ENCODE measurements at places on chromosomes 7 and 10.

DNA sequence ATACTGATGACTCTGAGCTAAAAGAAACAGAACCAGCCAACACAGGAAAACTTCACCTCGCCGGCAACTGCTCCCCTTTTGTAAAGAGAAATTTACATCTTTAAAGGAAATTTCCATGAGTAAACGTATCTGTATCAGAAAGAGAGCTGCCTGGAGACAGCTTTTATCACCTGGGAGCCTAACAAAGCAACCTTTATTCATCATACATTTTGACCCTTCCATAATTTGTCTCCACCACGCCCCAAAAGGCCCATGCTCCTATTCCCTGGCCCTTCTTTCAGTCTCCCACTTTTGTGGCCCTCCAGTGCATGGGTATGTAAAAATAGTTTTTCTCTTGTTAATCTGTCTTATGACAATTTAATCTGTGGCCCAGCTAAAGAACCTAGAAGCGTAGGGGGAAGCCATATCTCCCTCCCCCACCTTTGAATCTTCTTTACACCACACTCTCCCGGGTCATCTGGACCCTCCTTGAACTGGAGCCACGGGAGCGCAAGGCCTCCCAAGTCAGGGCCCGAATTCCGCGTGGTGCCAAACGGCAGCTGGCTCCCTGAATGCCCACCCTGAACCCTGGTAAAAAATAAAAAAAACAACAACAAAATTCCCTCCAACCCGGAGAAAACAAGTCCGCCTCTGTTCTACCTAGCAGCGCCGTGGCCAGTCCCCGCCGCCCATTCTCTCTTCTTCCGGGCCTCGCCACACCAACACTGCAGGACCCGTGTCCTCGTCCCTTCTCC, 15.4 kb upstream of the FKBP9 start:
- DNase-seq: no peak

- DNase-seq: no peak
Observed at GRCh38 chr7:14806891-14807290, 95.7 kb downstream of the DGKB start.

DNA sequence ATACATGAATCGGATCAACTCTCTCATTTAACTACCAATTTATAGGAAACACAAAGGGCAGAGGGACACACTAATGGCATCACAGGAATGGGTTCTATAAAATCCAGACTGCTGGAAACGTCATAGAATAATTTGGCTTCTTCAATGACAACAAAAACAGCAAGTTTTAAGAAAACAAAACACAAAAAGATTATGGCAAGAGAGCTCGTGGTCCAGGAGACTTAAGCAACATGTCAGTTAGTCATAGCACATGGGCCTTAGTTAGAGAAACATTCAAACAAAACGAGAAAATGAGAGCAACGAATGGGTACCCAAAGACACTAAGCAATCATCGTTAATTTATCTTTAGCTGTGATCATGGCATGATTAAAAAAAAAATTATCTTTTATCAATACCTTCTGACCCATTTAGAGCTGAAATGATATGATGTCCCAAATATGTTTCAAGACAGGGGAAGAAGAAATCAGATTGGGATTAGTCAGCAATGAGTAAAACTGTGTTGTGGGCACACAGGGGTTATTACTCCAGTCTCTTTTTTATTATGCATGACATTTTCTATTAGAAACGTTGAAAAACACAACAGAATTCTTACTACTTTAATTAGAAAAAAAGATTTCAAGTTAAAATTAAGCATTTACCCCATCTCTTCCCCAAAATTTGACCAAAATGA, 28.3 kb downstream of the NCAPG2 start:
- DNase-seq: no peak

- no peak for DNase-seq
Observed at GRCh38 chr10:6518791-6519429, 61.2 kb downstream of the PRKCQ start.

GRCh38 chr7:155277385-155277994, 20.2 kb upstream of the INSIG1 start:
- no peak for DNase-seq

DNA sequence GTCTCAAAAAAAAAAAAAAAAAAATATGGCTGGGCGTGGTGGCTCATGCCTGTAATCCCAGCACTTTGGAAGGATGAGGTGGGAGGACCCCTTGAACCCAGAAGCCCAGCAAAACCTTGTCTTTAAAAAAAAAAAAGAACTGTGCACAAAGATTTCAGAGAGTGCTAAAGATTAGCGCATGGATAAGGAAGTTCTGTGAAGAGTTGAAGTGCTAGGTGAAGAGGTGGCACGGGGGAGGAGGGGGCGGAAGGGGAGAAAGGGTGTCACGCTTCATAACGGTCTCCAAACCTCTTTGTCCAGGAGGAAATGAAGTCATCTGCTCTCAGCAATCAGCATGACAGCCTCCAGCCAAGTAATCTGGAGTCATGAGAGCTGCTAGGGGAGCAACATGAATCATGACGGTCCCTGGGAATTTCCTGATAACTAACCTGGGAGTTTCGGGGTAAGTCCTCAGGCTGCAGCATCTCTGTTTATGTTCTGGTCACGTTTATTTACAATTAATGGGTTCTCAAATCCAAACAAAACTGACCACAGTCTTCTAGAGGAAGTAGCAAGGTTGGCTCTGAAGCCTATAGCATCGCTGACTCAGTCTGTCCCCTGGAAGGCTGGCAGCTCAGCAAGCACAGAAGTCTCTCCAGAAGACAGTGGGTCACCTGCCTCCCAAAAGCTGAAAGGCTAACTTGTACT, 1.9 kb upstream of the PLAU start:
- peak; percentile 91 for DNase-seq

- DNase-seq: no peak
Observed at GRCh38 chr10:7225133-7225532, 185.7 kb downstream of the SFMBT2 start.

DNA sequence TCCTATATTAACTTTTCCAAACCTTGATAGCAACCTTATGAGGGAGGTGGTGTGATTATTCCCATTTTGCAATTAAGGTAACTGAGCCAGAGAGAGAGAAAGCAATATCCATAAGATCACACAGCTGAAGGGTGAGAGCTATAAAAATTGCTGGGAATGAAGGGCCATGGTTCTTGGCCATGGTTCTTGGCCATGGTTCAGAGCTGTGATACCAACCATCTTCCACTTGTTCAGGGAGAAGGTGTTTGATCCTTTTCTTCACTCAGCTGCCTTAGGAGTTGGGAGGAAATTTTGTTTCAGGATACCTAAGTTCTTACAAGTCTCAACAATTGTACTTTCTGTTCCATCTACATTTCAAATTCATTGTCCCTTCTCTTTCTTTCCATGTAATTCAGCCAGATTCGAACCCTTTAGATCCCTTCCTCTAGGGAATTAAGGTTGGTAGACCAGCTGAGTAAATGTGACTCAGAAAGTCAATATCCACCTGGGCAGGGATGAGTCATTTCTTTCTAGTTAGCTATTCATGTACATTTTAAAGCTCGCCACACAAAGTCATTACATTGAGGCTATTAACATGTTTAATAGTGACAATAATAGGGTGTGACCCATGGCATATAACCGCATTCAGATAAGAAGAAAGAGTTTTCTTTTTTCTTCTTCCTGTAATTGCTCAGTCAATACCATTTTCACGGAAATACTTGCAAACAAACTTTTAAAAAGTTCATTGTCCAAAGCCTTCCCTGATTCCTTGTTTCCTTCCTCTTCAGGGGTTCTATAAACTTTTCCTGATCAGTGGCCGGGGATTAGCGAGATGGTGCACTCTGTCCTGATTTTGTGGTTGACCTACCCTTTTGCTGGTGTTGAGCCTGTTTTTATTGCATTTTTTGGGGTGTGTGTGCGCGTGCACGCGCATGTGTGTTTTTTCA, 143.4 kb downstream of the TCF7L2 start:
- peak; percentile 13 for DNase-seq

DNA sequence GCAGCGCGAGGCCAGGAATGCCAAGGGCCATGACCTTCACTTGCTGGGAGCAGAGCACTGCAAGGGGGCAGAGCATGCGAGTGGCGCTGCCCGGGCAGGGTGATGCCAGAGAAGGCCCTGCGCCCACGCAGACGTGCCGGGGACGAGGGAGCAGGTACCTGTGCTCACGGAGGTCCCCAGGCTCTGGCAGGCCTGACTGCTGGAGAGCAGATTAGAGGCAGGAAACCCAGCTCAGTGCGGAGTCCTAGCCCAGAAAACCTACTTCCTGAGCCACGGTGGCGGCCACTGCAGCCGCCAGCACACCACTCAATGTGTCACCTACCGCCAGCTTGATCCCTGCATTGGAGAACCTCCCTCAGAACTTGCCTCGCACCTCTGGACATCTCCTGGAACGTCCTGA, 148.4 kb downstream of the MAD1L1 start:
- no peak for DNase-seq

GRCh38 chr7:30874656-30875302, 36.9 kb upstream of the AQP1 start:
- DNase-seq: no peak

- DNase-seq: no peak
Observed at GRCh38 chr7:37445790-37446189, 2.9 kb downstream of the ELMO1 start.

DNA sequence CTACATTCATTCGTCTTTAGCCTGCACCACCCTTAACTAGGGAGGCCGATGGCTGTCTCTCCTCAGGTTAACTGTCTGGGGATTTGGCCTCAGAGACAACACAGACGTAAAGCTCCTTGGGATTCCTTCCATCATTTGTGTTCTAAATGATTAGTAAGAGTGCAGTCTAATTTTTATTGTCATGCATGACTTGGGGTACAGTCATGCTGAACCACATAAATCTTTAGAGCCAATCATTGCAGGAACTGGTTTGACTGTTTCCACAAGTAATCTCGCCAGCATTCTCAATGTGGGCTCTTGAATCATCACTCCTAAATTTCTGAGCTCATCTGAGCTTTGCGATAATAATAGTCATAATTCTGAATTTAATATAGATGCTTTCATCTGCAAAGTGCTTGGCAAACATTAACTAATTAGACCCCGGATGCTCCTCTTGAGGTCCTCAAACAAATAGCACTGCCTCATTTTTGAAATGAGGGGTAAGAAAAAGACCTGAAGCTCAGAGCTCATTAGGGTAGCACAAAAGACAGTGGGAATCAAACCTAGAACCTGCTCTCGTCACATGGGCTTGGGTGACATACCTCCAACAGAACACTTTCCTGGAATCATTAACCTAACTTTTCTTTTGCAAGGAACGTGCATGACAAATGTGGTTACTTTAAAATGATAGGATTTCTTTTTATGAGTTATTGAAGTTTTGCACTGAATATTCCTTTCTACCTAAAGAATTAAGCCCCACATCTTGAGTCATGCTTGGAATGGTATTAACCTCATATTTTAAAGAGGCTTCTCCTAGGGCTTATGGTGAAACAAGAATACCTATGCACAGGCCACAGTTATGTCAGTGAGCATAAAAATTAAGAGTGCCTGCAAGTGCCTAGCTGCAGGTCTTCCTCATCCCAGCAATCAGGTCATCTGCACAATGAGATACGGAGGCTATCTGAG, 118.9 kb upstream of the NRP1 start:
- DNase-seq: no peak

- no peak for DNase-seq
Observed at GRCh38 chr7:112103246-112103645, 103.0 kb downstream of the DOCK4 start.

- no peak for DNase-seq
Observed at GRCh38 chr10:99431190-99431760, 851 bp upstream of the GOT1 start.

DNA sequence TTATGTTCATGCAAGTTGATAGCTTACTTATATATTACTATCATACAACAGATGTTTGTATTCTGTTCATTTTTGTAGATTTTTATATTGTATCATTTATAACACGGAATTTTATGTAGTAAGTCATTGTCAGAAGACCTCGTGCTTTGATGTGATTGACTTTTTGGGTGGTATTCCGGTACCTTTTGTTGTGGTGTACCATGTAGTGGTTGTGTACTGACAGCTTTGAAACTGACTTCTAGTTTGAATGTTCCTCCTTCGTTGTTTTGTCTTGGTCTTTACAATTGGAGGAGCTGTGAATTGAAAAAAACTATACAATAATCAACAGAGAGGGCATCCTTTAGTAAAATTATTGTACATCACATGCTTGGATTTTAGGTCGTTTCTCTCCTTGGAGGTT, 61.5 kb downstream of the WAC start:
- no peak for DNase-seq

GRCh38 chr10:25938405-25938804, 4.4 kb downstream of the MYO3A start:
- DNase-seq: no peak

GRCh38 chr7:47584536-47584895, 2.6 kb upstream of the TNS3 start:
- no peak for DNase-seq

DNA sequence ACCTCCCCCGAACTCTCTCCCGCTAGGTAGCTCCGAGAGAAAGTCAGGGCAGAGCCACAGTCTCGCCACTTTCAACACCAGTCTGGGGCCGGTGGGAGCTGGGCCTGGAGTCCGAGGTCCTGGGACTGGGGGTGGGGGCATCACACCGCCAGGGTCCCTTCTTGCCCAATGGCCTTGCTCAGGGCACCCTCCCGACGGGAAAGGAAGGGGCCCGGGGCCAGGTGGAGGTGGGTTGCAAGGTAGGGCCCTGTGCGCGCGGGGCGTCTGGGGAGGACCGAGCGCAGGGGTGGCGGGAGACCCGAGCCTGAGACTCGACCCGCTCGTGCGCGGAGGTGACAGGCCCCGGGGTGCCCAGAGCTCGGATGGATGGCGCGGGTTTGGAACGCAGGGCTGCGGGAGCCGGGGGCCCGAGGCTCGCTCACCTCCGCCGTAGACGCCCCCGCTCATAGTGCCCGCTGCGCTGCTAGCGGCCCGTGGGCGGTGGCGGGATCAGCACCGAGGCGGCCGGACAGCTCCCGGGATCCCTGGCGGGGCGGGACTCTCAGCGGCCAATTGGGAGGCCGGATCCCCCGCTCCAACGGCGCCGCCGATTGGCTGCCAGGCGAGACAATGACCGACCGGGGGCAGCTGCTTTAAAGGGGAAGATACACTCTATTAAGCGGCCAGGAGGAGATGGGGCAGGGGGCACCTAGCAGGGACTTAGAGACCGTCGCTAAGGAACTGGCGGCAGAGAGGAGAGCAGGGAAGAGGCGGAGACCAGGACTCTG, at the start of gene ACTL6B:
ACTL6B (minus strand) TSS at position 541 of the 767 bp plus-strand sequence; CDS start at position 447, 94 bp downstream.
- peak; percentile 31 for DNase-seq

DNA sequence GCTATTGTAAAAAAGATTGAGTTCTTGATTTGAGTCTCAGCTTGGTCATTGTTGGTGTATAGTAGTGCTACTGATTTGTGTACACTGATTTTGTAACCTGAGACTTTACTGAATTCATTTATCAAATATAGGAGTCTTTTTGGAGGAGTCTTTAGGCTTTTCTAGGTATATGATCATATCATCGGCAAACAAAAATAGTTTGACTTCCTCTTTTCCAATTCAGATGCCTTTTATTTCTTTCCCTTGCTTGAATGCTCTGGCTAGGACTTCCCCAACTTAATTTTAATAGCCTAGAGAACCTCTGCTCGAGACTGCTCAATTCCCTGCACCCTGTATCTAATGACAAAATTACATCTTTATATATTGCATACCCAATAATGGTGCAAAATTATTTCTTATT, 154.4 kb downstream of the CCDC7 start:
- DNase-seq: no peak
